ENCODE measurements at places on chromosomes 16 and 17.
A peak's percentile ranks its signal among the peaks of the same experiment; 100 is the strongest.

DNA sequence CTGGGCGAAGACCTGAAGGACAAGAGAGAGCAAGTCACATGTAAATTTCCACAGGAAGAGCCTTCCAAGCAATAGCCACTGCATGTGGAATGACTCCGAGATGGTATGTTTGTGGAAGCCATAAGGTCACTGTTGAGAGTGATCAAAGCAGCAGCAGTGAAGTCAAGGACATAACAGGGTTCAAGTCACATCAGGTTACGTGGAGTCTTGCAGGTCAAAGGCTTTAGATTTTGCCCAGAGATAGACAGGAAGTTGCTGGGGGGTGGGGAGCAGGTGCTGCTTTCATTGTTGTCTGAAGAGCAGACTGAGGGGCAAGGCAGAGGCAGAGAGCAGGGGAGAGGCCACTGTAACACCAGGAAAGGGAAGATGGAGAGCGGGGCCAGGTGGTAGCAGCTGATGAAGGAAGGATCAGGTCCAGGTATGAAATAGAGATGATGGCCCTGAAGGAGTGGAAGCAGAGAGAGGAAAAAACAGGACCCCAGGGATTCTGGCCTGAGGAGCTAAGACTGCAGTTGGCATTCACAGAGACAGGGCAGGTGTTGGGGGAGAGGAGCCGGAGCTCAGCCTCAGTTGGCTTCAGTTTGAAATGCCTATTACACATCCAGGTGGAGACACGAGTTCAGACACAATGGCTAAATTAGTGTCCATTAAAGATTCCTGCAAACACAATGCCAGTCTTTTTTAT lies 129.3 kb upstream of the AXIN2 start:
- DNase-seq = peak; percentile 9

DNA sequence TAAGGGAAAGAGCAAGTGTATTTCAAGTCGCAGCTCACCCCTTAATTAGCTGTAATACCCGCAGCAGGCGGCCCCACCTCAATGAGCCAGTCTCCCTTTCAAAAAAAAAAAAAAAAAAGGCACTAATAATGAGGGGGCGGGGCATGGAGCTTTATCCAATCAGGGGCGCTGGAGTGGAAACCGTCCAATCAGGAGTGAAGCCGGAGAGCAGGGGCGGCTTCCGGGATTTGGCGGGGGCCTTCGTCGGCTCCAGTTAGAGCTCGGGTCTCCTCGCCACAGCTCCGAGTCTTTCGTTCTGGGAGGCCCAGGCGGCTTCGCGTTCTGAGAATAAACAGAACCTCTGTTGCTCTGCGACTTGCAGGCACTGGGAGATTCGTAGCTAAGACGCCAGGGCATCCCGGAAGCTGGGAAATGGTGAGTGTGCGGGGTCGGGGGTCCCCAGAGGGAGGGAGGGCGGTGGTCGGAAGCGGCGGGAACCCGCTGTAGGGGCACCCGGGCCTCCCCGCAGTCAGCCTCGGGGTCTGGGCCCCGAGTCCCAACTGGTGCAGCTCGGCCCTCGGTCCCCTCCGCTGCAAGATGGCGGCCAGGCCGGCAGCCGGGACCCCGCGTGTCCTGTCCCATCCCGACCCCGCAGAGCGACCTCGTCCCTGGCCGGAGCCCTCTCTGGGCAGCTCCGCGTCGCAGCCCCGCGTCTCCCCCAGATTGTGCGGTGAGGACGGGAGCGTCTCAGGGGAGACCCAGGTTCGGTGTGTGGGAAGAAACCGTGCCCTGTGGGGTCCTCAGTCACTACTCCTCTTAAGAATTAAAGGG lies at the start of gene ZNF267:
Gene ZNF267 (plus strand): TSS at position 252 of the 810 bp plus-strand sequence. CDS start 160 bp downstream, at position 412.
- DNase-seq = peak; percentile 96

DNA sequence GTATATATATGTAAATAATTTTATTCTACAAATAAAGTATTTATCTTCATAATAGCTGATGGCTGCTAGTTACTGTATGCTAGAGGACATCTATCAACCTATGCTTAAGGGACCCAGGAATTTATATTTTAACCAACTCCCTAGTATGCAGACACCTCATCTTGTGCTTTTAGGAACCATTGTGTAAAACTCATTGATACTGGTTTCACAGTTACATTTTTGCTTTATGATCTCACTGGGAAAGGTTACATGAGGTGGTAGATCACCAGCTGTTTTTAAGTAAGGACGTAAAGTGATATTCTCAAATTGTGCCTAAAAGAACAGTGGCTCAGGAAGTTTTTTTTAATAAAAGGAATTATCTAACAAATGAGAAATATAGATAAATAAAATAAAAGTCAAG lies 56.4 kb downstream of the VMP1 start:
- no peak for DNase-seq

DNA sequence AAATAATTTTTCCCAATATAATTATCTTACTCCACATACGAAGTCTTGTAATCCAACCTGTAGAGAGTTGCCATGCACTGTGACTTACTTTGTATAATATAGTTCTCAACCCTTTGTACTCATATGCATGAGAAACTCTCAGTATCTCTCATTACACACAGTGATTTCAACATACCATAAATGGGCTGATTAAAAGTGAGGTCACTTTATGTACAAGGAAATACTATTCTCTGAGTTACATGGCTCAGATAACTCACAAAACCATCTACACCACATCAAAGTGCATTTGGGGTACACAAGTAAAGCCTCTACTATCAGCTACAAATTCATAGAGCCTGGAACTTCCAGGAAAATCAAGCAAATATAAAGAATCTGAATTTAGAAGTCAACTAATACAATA lies 27.9 kb downstream of the SLFN12 start:
- no peak for DNase-seq

DNA sequence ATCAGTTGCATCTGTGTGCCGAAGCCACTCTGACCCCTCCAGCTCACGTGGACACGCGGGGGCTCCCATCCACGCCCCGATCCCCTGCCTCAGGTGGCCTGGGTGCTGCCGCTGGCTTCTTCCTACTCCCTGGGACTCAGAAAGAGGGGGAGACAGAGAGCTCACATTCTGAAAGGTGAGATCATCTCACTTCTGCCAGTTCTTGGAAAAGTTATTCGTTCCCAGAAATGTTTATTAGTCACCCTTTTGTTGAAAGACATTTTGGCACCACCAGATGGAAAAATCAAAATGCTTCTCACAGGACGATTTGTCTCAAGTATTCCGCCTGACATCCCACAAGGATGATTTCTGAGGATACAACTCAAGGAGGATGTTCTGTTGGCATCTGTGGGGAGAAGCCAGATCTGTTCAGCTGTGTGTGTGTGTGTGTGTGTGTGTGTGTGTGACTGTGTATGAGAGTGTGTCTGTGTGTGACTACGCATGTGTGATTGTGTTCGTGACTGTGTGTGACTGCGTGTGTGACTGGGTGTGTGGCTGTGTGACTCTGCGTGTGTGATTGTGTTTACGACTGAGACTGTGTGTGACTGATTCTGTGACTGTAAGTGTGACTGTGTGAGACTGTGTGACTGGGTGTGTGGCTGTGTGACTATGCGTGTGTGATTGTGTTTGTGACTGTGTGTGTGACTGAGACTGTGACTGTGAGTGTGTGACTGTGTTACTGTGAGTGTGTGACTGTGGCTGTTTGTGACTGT lies 207.3 kb downstream of the NTN1 start:
- no peak for DNase-seq

DNA sequence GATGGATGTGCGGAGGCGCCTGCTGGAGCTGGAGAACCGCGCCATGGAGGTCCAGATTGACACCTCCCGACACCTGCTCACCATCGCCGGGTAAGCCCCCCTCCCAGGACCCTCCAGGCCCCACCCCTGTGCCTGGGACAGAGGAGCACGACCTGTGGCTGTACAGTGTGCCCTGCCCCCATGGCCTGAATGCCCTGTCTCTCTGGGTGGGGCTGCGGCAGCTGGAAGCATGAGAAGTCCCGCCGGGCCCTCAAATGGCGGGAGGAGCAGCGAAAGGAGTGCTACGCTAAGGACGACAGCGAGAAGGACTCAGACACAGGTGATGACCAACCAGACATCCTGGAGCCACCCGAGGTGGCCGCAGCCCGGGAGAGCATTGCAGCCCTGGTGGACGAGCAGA lies 11.2 kb downstream of the BTBD17 start:
- DNase-seq = no peak

- no peak for DNase-seq
These were observed 51.4 kb downstream of the SREBF1 start for GRCh38 chr17:17785407-17785806.

- no peak for DNase-seq
These were observed 3.6 kb downstream of the PRSS33 start for GRCh38 chr16:2783581-2784357.

- no peak for DNase-seq
These were observed 54.0 kb downstream of the GAS7 start for GRCh38 chr17:10144456-10144855.

DNA sequence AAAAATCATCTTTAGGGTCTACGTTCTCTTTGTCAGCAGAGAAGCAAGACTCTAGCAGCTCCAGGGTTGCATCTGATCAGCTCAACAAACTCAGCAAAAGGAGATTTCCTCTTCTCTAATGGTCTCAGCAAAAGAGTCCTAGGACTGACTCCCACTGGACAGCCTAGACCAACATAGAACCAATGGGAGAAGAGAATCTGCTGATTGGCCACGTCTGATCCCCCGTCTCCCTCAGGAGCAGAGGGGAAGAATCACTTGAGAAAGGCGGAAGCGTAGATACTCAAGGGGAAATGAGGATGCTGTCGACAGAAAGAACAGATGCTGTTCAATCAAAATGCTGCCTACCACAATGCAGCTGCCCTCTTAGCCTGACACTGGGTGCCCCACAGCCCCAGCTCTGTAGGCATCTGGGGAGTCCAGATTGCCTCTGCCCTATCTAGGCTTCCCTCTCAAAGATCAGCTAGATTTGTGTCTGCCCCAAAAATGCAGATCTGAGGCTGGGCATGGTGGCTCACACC lies 31.5 kb upstream of the EMP2 start:
- no peak for DNase-seq

- no peak for DNase-seq
These were observed 4.9 kb downstream of the TIMM22 start for GRCh38 chr17:1001640-1002411.

DNA sequence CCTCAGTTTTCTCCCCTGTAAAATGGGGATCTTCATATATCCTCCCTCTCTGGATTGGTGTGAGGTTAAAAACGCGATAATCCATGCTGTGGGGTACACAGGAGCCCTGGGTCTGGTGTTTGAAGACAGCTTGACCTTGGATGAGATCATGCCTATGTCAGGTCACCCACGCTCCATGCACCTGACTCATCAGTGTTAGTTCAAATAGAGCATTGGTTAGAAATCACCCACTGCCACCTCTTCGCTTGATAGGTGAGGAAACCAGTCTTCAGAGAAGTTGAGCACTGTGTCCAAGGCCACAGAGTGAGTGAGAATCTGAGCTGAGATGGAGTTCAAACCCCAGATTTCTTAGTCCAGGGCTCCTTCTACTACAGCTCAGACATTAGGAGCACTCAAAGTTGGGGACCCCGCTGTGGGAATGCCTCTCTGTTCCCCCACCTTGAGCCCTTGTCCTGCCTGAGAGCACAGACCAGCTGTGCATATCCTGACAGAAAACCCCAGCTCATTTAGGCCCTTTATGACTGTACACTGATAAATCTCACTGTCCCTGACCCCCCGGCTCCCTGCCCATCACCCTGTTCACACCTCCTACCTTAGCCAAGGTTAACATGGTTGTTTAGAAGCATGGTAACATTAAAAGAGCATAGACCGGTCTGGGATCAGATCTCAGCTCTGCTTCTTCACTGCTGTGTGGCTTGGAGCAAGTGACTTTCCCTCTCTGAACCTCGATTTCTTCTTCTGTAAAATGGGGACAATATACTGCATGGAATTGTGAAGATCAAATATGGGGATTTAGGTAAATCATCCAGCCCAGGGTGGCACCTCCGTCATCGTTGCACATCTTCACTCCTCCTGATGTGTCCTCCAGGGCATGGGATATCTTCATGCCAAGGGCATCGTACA lies 22.4 kb upstream of the LGALS9 start:
- no peak for DNase-seq

DNA sequence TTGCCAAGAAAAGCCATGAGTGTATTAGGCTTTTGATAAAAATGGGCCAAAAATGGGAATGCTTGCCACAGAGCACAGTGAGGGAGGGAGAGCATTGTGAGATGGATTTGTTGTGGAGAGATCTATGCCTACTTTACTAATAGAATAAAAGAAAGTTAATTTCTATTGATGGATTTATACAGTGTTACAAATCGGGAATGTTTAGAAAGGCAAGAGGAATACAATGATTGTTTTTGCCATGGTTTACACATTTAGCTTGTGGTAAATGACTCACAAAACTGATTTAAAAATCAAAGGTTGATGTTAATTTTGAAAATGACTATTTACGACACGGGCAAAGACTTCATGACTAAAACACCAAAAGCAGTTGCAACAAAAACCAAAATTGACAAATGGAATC lies 16.6 kb downstream of the CCL4 start:
- DNase-seq = no peak

DNA sequence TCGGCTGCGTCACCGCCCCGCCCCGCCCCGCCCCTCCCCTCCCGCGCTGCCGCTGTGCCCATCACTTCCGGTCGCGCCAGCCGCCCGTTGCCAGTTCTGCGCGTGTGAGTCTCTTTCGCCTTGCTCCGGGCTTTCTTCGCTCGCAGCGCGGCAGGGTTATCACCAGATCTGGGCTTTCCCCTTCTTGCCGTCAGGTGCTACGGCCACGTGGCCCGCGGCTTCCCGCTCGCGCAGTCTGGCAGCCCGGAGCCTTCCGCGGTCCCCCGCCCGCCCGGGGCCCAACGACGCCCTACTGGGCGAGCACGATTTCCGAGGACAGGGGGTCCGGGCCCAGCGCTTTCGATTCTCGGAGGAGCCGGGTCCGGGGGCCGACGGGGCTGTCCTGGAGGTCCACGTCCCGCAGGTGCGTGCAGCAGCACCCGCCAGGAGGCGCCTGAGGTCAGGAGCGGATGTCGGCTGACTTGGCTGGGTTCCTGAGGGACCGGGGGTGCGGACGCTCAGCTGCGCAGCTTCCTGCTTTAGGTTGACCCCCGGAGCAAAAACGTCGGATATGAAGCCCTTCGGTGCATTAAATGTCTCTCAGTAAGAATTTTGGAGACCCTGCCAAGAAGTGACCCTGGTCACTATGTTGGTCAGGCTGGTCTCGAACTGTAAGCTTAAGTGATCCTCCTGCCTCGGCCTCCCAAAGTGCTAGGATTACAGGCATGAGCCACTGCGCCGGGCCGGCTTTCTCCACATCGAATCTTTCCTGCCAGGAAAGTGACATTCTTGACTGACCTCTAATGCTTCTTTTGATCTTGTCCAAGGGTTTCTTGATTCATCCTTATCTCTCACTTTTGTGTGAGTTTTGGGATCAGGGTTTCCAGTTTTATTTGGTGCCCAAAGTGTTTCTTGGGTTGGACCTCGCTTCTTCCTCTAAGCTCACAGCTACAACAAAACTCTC lies at the start of gene METTL23:
Gene METTL23 (plus strand): TSS at position 64 of the 943 bp plus-strand sequence. CDS start 2,872 bp downstream, outside the sequence.
- peak; percentile 77 for DNase-seq

DNA sequence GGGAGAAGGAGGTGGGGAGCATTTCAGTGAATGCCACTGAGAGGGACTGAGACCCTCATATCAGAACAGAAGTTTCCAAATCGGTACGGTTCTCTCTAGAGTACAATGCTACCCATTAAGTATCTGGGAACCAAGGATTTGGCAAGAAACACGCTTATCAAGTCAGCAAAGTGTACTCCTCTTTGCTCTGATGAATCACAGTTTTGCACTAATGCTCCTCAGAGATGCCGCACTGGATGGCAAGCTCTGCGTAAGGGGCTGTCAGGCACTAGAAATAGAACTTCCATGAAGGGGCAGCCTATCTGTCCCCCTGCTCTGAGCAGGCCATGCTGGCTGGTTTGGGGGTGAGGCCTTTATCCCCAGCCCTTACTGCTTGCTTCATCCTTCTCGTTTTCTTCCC lies 4.8 kb upstream of the ABCC12 start:
- no peak for DNase-seq

Data from activated CD4-positive, alpha-beta T cell treated with anti-CD3 and anti-CD28 coated beads, Interleukin-2, amount 10 ng/mL, durations not matched to agents 7 days and 5 days (primary cell).